ENCODE measurements at places on chromosomes 13 and 19.

- no peak for DNase-seq
Observed at GRCh38 chr13:43816401-43816889, 29.7 kb upstream of the ENOX1 start.

DNA sequence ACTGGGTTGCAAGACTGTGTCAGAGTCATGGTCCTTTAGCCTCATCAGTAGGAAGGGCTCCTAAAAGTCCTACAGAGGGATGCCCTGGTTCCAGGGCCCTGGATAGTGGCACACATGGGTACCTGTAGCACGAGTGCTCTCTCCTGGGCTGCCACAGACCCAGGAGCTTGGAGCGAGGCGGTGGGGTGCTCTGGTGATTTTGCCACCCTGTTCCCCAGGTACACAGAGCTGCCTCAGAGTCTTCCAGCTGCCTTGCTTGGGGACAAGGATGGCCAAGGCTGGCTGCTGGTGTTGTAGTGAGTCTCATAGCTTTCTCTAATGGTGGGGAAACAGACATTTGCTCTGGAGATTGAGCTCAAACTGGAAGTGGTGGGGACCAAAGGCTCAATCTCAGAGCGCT lies 53.9 kb upstream of the OLFM4 start:
- no peak for DNase-seq

DNA sequence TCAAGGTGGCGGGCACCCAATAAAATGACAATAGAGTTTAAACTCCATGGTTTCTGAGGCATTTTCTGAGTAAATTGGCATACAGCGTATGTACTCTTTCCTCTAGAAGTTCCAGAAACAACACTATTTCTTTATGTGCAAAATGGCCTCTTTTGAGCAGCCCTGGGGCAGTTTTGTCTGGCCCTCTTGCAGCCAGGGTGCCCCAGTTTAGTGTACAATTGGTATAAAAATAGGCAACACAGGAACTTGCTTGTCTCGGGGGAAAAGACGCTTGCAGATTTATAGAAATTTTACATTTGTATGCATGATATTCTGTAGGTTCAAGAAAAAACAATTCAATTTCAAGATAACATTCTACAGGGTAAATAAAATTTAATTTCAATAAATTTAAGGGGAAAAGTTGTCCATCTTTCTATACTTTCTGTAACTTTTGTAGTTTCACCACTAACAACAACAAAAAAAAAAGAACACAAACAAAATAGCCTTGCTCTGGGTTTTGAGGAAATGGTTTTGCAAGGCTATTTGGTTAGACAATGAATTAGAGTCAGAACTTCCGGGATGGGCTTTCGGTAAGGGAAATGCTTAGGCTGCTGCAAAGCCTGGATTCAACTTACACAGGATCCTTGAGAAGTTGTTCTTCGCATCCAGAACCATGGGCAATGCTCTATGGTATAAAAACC lies 45.3 kb downstream of the LRCH1 start:
- DNase-seq, result no peak

- DNase-seq, result no peak
Observed at GRCh38 chr13:29524176-29524575, 71.3 kb downstream of the SLC7A1 start.

GRCh38 chr13:50697746-50698539 lies 145.5 kb downstream of the DLEU7 start:
- no peak for DNase-seq

DNA sequence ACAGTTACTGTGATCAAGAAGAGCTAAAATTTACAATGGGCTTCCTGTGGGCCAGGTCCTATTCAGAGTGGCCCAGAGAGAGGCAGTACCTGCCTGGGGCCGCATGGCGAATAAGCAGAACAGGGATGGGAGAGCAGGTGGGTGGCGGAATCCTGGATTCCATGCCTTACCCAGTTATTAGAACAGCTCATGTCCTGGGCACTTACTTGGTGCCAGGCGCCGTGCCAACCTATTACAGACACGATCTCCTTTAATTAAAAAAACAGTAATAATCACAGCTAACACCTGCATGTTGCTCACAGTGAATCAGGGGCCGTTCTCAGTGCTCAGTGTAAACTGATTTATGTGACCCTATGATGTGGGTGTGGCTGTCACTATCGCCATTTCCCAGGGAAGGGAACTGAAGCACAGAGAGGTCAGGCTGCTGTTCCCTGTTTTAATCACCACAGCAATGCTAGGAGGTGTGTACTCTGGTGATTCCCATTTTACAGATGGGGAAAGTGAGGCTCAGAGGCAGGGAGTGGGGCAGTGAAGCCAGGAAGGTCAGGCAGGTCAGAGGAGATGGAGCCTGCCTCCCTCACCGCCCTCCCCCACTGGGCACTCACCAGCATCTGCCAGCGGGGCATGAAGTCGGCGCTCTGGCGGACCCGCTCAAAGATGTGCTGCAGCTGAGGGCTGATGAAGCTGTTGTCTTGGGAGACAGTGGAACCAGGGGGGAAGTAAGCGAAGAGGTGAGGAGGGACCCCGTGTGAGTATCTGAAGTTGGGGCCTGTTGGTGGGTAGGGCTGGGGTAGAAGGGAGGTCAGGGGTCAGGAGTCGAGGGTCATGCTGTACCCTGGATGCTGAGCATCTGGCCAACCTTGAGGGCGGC lies 12.0 kb downstream of the COQ8B start:
- no peak for DNase-seq

- no peak for DNase-seq
Observed at GRCh38 chr19:55244004-55244680, 14.7 kb downstream of the PPP6R1 start.

DNA sequence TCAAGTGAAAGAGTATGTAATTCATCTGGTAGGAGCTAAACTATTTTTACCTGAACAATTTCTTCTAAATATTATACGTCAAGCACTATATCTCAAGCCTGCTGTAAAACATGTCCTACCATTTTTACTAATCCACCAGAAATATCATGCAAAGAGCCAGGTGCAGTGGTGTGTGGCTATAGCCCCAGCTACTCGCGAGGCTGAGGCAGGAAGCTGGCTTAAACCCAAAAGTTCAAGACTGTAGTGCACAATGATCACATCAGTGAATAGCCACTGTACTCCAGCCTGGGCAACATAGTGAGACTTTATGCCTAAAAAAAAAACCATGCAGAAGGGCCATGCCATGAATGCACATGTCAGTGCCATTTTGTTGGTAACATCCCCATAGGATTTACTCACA lies 20.7 kb upstream of the CLN5 start:
- DNase-seq, result no peak

DNA sequence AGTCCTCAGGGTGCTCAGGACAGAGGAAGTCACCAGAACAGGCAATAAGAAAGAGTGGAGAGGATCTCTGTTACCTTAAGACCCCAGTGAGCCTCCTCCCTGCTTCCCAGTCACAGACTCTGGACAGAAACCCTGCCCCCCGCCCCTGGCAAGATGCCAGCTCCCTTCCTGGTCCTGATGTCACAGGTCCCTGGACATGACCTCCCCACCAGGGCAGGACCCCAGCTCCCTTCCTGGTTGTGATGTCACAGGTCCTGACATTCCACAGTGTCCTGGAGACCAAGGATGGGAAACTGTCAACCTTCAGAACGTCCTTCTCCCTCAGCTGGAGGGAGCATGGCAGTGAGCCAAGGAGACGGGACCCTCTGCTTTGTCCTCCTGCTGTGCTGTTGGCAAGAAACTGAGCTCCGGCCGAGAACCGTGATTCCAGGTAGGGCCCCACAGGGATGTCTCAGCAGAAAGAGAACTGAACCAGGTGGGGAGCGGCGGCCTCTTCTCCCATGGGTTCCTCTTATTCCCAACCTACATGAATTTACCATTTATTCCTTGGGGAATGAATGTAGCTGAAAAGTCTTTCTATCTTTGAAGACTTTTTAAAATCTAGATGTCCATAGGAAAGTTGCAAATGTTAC lies at the start of gene SPACA7:
Gene SPACA7 (plus strand): TSS at position 306 of the 632 bp plus-strand sequence. CDS start 31 bp downstream, at position 337.
- no peak for DNase-seq

DNA sequence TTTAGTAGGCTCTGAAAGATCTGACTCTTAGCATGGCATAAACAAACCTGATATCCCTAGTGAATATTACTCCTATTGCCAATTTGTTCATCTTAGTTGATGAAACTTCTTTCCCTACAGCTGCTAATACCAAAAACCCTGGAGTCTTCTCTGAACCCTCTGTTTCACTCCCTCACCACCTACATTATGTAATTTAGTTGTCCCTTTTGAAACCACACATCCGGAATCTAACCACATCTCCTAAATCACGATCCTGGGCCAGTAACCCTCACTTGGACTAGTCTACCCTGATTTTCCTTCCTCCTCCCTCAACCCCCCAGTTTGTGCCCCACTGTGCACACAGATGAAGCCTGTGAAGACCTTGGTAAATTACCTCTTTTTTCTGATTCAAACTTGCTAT lies 1.2 kb downstream of the ZNF256 start:
- DNase-seq, result no peak

DNA sequence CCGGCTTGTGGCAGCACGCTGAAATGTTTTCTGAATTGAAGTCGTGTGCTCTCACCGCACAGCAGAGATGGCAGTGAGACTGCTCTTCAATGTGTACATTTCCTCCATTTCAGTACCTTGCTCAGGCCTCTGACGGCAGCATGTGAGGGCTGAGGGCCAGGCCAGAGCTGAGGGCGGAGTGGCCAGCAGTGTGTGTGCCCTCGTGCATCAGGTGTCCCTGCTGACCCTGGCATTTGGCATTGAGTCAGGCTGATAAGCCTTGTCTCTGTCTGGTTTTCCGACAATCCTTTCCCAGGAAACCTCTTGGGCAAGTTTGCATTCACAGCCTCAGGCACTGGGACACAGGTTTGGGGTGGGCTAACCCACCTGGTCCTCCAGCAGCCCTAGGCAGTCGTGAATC lies 62.3 kb downstream of the EFNB2 start:
- DNase-seq, result no peak

GRCh38 chr13:30734439-30734838 lies 904 bp upstream of the ALOX5AP start:
- no peak for DNase-seq

- no peak for DNase-seq
Observed at GRCh38 chr13:101424381-101425155, 8.3 kb upstream of the NALCN start.

GRCh38 chr13:85616275-85616674 lies 182.9 kb downstream of the SLITRK6 start:
- no peak for DNase-seq

- DNase-seq, result no peak
Observed at GRCh38 chr13:73983109-73983508, 151.1 kb downstream of the KLF12 start.

GRCh38 chr19:3522421-3523360 lies 16.3 kb upstream of the TEKTIP1 start:
- no peak for DNase-seq

DNA sequence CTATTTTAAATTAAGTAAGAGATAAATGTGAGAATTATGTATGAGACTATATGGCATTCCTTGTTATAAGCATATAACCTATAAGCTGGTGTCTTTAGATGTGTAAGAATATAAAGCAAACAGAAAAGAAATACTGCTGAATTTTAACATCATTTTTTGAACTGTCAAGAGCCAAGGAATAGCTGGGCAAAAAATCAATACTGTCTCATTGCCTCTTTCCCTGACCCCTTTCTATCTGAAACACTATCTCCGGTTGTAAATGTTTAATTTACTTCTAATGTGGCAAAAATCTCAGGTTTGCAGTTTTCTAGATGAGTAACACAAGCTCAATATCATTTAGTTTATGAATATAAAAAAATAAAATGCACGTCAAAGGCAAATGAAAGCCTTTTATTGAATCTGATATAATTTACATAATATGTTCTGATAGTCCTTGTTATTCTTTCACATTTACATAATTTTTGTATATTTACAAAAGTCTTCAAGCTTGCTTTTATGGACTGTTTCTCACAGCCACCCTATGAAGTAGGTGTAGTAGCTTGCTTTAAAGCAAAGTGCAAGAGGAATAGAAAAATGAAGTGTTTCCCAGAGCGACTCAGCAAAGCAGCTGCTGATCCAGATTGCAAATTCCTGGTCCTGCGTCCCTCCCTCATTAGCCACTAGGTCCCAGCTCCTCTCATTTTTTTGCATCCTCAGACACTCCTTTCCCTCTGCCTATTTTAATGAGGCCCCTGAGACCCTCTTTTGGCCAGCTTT lies 188.2 kb upstream of the RFC3 start:
- DNase-seq, result no peak

- DNase-seq, result no peak
Observed at GRCh38 chr19:31127134-31127967, 221.9 kb downstream of the TSHZ3 start.

- no peak for DNase-seq
Observed at GRCh38 chr19:7391218-7391670, 42.5 kb downstream of the ARHGEF18 start.

DNA sequence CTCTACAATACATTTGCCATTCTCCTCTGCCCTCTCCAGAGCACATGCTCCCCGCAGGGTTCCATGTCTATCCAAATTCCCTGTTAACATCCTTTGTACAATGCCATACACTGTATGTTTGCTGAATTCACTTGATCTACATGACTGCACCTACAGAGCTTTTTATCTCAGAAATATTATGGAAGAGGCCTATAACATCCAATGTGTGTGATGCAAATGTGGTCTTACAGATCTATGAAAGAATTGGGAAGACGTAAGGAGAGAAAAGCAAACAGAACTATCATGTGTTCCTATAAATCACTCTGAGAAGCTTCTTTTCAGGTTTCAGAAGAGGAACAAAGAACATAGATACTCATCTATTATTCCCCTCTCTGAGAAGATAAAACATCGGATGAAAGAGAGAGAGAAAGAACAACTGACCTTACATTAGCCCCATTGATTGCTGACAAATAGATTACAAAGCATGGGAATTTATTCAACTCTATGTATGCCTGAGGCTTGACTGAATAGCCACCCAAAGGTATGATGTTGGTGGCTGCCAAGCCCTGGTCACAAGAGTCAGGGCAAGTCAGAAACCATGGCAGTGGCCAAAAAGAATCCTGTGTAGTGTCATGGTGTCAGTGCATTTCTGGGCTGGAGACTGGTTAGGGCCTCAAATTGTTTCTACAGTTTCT lies 425.2 kb downstream of the FOXO1 start:
- DNase-seq, result no peak

DNA sequence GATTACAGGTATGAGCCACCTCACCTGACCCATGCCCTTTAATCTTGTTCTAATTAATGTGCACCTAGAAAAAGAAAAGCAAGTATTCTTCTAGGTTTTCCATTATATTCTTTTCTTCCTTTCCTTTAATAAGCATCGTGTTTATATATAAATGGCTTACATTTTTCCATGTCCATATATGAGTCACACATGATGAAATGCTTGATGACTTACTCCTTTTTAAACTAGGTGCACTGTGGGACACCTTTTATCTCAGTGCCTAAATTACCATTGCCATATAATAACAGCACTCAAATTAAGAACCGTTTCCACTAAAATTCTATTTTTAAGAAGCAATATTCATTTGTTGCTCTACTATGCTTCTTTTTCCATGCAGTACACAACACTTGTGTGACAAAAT lies 363.3 kb downstream of the LIG4 start:
- no peak for DNase-seq

Data from activated CD8-positive, alpha-beta memory T cell treated with anti-CD3 and anti-CD28 coated beads, Interleukin-2, amount 50 U/mL, for 48 hours (primary cell).